ENCODE measurements at places on chromosomes 5 and 9. TPM values are rescaled to one million over a fixed set of nuclear protein-coding genes. Genes with fewer than 3 reads are reported as not detected.

- DNase-seq, result no peak
These were observed 304.7 kb upstream of the KLF4 start for GRCh38 chr9:107794259-107794658.

DNA sequence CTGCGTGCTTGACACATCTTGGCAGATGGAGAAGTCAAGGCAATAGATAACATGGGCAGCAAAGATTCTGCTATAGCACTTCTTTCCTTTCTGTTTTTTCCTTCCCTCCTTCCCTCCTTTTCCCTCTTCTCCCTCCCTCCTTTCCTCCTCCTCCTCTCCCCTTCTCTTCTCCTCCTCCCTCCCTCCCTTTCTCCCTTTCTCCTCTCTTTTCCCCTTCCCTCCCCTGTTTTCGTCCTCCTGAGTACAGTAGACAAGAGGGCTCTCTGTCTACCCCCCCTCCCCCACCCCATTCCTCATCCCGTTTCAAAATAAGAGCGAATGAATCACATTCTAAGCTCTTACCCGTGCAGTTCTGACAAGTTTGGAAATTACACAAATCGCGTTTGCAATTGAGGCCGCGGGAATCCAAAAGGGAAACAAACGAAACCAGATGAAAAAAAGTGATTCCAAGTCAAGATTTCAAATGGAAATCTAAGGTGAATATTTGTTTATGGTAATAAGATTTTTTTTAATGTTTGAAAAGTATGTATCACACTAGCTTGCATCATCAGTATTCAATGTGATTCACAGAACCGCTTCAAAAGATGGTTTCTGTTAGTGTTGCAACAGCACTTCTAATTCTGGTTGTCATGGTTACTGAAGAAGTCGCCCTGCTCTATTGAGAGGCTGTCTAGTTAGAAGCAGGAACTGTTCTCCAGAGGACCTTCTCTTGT is 1.3 kb downstream of the NIM1K start:
- peak; percentile 68 for DNase-seq

Gene SPATA31A1
- not detected for total RNA-seq

DNA sequence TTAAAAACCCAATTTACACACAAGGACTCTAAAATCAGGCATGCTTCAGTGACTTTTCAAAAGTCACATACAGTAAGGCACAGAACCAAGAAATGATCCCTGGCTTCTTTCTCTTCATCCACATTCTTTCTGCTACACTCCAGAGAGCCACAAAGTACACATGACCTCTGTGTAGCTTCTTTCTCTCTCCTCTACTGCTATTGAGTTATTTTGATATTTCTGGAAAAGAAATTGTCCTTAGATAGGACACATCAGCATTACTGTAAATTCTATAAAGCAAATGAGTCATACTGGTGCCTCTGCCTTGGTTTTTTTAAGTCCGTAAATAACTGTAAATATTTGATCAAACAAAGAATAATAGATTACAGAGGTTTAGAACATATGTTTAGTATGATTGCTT is 96.3 kb downstream of the KIAA0825 start:
- no peak for DNase-seq

DNA sequence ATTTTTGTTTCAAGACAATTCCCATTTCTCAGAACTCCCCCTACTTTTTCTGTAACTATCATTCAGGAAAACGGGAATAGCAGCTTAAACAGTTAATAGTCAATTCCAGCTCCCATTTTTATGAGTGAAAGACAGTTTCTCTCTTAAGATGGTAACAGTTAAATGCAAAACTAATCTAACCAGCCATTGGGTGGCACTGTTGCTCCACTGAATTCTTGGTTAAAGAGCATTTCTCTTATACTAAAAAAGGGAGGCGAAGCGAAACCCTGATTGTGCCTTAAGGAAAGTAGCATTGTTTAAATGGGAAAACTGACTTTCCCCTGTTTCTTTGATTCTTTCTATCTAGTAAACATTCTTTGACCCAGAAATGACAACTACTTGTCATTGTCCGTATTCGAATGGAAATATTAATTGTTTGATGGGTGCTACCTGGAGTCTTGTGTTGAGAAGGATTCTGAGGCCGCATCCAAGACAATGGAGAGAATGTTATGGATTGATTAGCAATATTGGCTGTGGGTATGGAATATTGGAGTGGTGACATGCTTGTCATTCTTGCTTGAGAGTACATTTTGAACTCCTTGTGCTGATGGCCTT is 507.8 kb downstream of the MAT2B start:
- DNase-seq, result peak; percentile 25

Gene CDKN2B-AS1
- total RNA-seq, result 0.04 TPM

DNA sequence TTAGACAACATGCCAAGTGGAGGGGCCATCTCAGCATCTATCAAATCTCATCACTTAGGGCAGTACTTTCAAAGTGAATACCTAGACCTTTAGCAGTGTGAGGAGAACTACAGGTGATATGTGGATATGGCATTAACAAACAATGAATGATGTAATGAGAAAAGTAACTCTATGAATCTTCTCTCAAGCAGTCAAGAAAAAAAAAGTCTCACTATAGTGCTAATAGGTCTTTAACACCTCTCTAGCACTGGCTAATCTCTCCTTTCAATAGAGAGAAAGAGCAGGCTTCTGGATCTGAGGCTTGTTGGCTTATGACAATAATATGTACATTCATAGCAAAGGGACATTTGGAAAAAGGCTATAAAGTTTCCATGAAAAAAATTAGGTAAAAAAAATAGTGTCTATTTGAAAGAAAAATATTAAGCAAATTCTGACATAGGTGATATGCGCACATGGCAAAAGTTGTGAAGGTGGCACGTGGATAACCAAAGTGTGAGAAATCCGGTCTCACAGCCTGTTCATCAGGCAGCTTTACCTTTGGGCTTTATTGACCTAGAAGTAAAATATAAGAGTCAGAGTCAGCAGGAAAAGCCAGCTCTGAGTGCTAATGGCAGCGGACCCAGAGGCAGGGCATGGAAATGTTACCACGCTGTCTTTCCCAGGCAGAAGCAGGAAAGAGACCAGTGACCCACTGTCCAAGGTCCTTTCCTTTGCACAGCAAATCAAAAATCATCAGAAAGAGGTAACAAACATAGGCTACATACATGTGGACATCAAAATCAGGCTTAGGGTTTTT is 203.4 kb downstream of the EFNA5 start:
- DNase-seq, result no peak

Gene PPP3R2
- total RNA-seq, result not detected

DNA sequence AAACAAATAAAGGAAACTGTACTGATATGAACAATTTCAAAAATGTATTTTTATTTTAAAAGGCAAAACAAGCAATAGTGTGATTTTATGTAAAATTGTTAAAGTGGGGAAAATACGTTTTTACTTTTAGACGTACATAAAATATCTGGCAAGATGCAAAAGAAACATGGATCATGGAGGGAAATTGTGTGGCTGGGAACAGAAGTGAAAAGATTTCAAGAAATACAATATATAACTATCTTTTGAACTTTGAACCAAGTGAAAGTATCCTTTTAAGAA is 1.5 kb upstream of the ZNF367 start:
- DNase-seq, result no peak

Gene NME5
- 7.9 TPM for total RNA-seq

Gene CDC20B
- total RNA-seq, result not detected

Gene SPRY4
- total RNA-seq, result 34.7 TPM

- DNase-seq, result no peak
These were observed 13.7 kb downstream of the GRM6 start for GRCh38 chr5:178981381-178981780.

DNA sequence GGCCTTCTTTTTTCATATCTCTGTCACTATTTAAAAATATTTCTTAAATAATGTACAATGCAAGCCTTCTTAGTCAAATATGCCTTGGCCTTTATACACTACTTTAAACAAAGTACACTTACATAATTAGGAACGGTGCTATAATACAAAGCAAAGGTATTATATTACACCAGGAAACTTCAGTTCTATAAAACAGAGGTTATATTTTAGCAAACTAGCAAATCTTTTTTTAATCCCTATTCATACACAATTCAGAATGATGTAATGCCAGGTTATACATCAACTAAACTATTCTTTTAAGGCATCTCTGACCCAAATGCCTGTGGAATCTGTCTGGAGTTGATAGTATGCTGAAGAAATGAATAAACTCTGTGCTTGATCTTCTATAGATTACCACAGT is 10.7 kb upstream of the LURAP1L start:
- no peak for DNase-seq

DNA sequence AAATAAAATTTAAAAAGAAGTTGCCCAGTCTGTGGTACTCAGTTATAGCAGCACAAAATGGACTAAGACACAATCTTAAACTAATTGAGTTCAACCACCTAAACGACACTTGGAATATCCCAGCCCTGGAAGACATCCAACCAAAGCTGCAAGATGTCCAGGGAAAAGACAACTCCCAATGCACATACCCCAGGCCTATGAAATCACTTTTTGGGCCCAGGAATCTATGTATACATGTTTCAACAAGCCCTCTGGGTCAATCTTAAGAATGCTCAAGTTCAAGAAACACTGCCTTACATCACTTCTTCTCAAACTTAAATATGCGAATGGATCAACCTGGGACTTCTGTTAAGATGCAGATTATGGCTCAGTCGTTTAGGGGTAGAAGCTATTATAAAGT is 148.6 kb downstream of the ELAVL2 start:
- DNase-seq, result no peak

- DNase-seq, result no peak
These were observed 280.2 kb upstream of the CLINT1 start for GRCh38 chr5:158139161-158139560.

DNA sequence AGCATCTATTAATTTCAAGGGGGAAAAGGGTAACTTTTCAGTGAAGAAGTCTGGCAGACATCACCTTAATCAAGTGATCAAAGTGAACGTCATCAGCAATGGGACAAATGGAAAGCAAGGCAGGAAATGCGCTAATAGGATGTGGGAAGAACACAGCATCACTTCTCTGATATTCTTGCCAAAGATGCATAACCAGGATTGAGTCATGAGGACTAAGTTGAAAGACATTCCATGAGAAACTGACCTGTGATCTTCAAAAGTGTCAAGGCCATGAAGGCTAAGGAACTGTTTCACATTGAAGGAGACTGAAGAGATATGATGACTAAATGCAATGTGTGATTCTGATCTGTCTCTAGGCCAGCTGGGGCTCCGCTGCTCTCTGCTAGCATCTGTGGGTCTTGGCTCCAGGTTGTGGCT is 92.9 kb downstream of the NDFIP1 start:
- DNase-seq, result peak; percentile 61

Gene OR2V2
- not detected for total RNA-seq

Gene TBC1D2
- 21.4 TPM for total RNA-seq

Gene C9orf50
- not detected for total RNA-seq

DNA sequence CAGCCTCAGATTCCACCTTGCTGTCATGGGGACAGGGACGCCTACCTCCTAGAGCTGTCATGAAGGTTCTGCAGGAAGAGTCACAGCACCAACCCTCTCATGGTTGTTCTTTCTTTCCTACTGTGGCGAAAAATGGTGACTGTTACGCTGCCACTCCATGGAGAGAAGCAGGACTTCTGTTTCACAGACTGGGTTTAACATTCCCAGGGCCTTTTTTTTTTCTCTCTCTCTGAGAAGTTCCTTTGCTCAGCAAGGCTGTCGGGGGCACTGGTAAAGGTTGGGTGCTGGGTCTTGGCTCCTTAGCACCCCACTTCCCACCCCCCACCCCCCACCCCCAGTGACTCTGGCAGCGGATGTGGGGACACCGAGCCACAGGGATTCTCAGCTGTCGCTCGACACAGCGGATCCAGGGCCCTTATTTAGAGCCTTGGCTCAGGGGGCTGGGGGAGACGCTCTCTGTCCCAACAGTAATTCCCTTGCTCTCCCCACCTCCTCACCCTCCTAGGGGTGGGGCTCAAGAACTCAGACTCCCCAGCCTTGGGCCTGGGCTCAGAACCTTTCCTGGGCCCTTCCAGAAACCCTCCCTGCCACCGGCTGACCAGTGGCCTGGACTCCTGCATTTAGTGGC is 34.4 kb downstream of the DUSP1 start:
- no peak for DNase-seq
